ENCODE measurements at places on chromosomes 6 and 20.
A peak's percentile ranks its signal among the peaks of the same experiment; 100 is the strongest.

DNA sequence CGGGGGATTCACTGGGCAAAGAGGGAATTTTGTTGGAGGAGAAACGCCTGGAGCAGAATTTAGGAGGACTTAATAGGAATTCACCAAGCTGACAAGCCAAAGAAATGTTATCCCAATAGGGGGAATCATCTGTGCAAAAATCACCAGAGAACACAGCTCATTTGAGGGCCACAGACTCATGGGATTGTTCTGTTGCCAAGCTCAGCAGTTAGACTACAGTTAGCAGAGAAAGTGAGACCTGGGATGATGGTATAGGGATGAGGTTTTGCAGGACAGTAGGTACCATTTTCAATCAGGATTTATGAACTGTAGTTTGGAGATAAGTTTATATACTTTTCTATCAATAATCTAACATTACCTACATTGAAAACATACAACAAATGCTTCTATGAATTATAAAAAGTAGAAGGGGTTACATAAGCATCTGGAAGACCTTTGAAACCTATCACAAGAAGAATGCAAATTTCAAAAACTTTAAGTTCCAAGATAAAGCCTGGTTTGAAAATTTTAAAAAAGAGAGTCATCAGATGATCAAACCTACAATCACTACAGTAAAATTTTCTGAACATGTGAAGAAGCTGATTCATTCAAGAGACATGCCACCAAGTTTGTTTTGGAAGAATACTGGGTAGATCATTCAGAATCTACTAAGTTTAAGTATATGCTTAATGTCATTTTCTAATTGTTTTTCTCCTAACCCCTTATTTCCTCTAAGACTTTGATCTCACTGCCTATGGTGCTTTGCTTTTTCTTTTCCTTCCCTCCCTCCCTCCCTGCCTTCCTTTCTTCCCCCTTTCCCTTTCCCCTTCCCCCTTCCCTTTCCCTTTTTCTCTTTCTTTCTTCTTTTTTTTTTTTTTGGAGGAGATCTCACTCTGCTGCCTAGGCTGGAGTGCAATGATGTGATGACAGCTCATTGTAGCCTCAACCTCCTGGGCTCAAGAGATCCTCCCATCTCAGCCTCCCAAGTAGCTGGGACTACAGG is 81.5 kb downstream of the KIF13A start:
- peaks cover 28% of the 10 kb centered on the region for H3K4me1 ChIP-seq
- peak overlapping the region; percentile 70 for H3K27ac ChIP-seq
- no peaks in the 10 kb centered on the region for H3K27me3 ChIP-seq

DNA sequence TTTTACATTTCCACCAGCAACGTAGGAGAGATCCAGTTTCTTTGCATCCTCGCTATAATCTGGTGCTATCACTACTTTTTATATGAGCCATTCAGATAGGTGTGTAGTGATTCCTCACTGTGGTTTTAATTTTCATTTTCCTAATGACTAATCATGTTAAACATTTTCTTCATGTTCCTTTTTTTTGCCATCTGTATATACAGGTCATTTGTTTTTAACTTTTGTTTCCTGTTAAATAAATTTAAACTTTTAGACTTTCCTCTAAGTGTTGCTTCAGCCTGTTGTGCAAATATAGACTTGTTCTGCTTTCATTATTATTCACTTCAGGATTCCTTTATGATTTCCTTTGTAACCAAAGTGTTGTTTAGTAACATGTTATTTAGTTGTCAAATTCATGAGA is 697.4 kb downstream of the PTPRT start:
- H3K36me3 ChIP-seq, result no peaks in the 10 kb centered on the region
- H3K27me3 ChIP-seq, result no peaks in the 10 kb centered on the region
- H3K4me3 ChIP-seq, result no peak overlapping the region
- H3K4me1 ChIP-seq, result no peaks in the 10 kb centered on the region
- no peak for DNase-seq

DNA sequence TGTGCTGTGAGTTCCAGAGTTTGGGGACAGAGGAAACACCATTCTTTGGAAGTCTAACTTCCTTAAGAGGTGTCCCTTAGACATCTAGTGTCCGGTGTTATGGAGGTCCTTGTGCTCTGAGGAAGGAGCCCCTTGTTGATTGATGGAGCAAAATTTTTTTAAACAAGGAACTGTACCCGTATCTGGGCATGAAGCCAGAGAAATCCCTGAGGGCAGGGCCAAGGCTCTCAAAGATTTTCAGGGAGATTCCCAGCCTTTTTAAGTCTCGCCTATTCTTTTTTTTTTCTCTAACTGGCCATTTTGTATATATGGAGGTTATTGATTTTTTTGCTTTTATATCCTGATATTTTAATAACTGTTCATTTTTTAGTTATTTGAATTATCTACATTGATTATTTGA is 45.9 kb downstream of the TRIM38 start:
- H3K27ac ChIP-seq, result no peak overlapping the region
- H3K4me1 ChIP-seq, result no peaks in the 10 kb centered on the region
- H3K36me3 ChIP-seq, result no peaks in the 10 kb centered on the region
- H3K27me3 ChIP-seq, result no peaks in the 10 kb centered on the region
- H3K4me3 ChIP-seq, result no peak overlapping the region

- no peak overlapping the region for H3K27ac ChIP-seq
- no peaks in the 10 kb centered on the region for H3K27me3 ChIP-seq
- H3K4me3 ChIP-seq, result no peak overlapping the region
Observed at GRCh38 chr6:21842875-21843645, 249.5 kb downstream of the SOX4 start.

- H3K4me3 ChIP-seq, result no peak overlapping the region
- no peak for DNase-seq
- no peaks in the 10 kb centered on the region for H3K27me3 ChIP-seq
- no peaks in the 10 kb centered on the region for H3K4me1 ChIP-seq
- no peaks in the 10 kb centered on the region for H3K36me3 ChIP-seq
- no peak overlapping the region for H3K27ac ChIP-seq
Observed at GRCh38 chr6:92541448-92542060, 877.8 kb downstream of the EPHA7 start.

DNA sequence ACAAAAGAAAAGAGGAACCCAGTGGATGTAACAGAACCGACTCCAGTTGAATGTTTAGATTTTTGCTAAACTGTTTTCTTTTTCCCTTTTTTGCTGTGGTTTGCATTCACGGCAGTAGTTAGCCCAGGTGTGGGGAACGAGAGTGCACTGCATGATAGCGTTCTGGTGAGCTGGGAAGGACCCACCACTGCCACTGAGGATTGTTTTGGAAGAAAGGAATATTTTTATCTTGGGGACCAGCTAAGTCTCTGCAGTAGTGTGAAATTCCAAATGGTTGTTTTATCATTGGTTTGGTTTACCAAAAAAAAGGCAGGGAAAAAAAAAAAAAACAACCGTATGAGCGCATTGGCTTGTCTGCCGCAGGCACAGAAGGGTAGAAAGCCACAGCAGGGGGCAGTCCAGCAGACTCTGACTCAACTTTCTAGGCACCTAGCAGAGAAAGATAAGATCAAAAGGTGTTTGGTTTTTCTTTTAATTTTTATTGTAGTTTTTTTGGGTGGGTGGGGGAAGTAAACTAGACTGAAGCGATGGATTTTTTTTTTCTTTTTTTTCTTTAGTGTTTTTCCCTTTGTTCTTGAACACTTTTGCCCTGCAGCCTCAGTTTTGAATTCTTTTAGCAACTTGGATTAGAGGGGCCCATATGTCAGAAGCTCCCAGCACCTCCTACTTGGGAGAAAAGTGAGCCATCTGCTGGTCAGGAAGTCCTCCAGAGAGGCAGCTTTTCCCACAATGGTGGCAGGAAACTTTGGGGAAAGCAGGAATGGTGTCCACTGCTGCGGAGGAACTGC is 13.5 kb upstream of the RAB5IF start:
- peaks cover 3% of the 10 kb centered on the region for H3K4me1 ChIP-seq
- H3K27me3 ChIP-seq, result no peaks in the 10 kb centered on the region
- DNase-seq, result no peak
- H3K4me3 ChIP-seq, result no peak overlapping the region
- H3K36me3 ChIP-seq, result no peaks in the 10 kb centered on the region

- no peak overlapping the region for H3K27ac ChIP-seq
- H3K4me3 ChIP-seq, result no peak overlapping the region
- H3K27me3 ChIP-seq, result peaks cover 30% of the 10 kb centered on the region
- H3K4me1 ChIP-seq, result peaks cover 3% of the 10 kb centered on the region
Observed at GRCh38 chr6:29861521-29862255, 34.1 kb downstream of the HLA-G start.

DNA sequence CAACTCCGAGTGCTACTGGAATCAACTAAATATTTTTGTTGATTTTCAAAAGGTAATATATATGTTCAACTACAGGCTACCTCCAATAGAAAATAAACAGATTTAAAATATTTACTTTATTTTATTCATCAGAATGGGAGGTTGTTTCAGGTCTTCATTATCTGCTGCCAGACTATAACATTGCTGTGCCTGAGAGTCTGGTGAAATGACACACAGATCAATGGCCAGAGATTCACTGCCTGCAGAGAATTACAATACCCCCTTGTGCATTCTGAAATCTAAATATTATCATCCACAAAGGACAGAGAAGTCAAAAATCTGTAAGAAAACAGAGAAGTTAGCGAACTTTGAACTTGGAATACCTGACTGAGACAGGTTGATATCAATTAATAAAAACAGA is 667.8 kb upstream of the GJE1 start:
- H3K27ac ChIP-seq, result no peak overlapping the region
- no peaks in the 10 kb centered on the region for H3K4me1 ChIP-seq
- no peaks in the 10 kb centered on the region for H3K27me3 ChIP-seq
- H3K4me3 ChIP-seq, result no peak overlapping the region
- DNase-seq, result no peak

DNA sequence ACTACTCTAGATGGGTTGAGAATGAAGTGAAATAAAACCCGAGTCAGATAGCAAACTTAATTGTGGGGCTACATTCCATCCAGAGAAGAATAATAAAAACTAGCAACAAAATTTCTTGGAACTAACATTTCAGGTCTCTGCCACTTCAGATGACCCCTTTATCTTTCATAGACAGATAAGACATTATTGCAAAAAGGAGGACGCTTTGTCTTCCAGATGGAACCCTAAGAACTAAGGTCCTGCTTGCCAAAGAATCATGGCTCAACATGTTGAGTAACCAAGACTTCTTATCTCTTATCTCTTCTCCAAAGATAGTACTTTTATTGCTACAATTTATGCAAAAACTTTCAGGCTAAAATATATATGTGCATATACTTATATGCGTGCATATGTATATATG is 221.1 kb upstream of the PREP start:
- H3K27ac ChIP-seq, result no peak overlapping the region
- no peaks in the 10 kb centered on the region for H3K27me3 ChIP-seq
- no peaks in the 10 kb centered on the region for H3K36me3 ChIP-seq
- H3K4me1 ChIP-seq, result peaks cover 10% of the 10 kb centered on the region

GRCh38 chr6:24768361-24768760 is 6.4 kb upstream of the GMNN start:
- no peaks in the 10 kb centered on the region for H3K36me3 ChIP-seq
- no peak for DNase-seq
- no peak overlapping the region for H3K27ac ChIP-seq
- no peaks in the 10 kb centered on the region for H3K27me3 ChIP-seq
- H3K4me1 ChIP-seq, result no peaks in the 10 kb centered on the region

- H3K4me1 ChIP-seq, result no peaks in the 10 kb centered on the region
- H3K36me3 ChIP-seq, result no peaks in the 10 kb centered on the region
- H3K27ac ChIP-seq, result no peak overlapping the region
- H3K27me3 ChIP-seq, result no peaks in the 10 kb centered on the region
Observed at GRCh38 chr20:24501764-24502556, 32.5 kb downstream of the SYNDIG1 start.

DNA sequence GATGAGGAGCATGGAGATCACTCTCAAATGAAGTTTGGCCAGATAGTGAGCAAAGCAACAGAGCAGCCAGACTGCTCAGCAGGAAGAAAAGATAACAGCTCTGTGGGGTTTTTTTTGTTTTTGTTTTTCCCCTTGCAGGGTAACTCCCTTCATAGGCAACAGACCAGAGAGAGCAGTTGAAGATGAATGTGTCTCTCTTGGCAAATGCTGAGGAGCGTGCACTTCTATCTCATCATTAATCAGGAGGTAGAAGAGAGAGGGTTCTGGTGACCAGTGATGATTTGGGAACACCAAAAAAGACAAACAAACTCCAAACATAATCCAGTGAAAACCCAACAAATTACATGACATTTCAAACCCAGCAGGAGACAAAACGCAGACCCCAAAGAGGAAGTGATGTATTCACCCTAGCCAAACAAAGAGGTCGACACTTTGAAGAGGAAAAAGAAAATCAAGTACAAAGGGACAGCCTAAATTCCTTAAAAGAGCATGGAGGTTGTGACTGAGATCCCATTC is 66.2 kb upstream of the RREB1 start:
- no peaks in the 10 kb centered on the region for H3K27me3 ChIP-seq
- no peak overlapping the region for H3K27ac ChIP-seq
- no peaks in the 10 kb centered on the region for H3K36me3 ChIP-seq
- H3K4me3 ChIP-seq, result no peak overlapping the region
- peaks cover 7% of the 10 kb centered on the region for H3K4me1 ChIP-seq

GRCh38 chr6:85756982-85757381 is 114.3 kb upstream of the SYNCRIP start:
- H3K36me3 ChIP-seq, result no peaks in the 10 kb centered on the region
- H3K4me1 ChIP-seq, result no peaks in the 10 kb centered on the region
- H3K27ac ChIP-seq, result no peak overlapping the region
- no peaks in the 10 kb centered on the region for H3K27me3 ChIP-seq
- no peak for DNase-seq
- H3K4me3 ChIP-seq, result no peak overlapping the region

DNA sequence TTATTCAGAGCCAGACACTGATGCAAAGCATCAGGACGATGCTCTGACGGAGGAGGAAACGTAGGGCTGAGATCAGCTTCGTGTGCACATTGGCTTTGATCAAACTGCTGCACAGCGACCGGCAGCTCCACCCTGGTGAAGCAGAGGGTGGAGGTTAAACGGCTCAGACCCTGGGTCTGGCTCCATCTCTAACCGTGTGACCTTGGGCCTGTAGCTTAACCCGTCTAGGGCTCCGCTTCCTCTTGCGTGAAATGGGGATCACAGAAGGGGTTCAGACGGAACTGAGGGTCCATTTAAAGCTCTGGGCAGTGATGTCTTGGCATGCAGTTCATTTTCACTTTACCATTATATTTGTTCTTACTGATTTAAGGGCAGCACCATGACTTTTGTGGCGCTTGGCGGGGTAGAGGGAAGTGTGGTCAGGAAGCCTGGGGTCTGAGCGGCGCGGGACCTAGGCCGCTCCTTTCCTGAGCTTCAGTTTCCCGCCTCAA is 644 bp downstream of the RBL1 start:
- H3K4me3 ChIP-seq, result peak overlapping the region; percentile 84
- no peak overlapping the region for H3K27ac ChIP-seq
- peaks cover 10% of the 10 kb centered on the region for H3K4me1 ChIP-seq
- H3K36me3 ChIP-seq, result no peaks in the 10 kb centered on the region

DNA sequence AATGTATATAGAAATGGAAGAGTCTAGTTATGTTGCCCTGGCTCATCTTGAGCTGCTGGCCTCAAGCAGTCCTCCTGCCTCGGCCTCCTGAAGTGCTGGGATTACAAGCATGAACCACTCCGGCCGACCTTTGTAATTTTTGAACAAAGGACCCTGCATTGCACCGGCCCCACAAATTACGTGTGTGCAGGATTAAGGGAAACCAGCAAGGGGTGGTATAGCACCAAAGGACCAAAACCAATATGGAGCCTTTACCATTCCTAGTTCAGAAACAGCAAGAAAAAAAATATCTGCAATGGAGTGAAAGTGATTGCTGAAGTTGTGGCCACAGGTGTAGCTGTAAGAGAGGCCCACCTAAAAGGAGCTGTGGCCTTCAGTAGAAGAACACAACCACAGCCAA is 8.2 kb upstream of the TRERF1 start:
- H3K27me3 ChIP-seq, result no peaks in the 10 kb centered on the region
- no peak for DNase-seq
- H3K4me1 ChIP-seq, result no peaks in the 10 kb centered on the region
- H3K4me3 ChIP-seq, result no peak overlapping the region
- H3K27ac ChIP-seq, result no peak overlapping the region

GRCh38 chr20:41468994-41469600 is 102.5 kb upstream of the EMILIN3 start:
- H3K27ac ChIP-seq, result no peak overlapping the region
- no peaks in the 10 kb centered on the region for H3K4me1 ChIP-seq
- H3K27me3 ChIP-seq, result no peaks in the 10 kb centered on the region
